Activated naive CD4-positive, alpha-beta T cell treated with anti-CD3 and anti-CD28 coated beads, Interleukin-2, amount 50 U/mL, for 72 hours (primary cell): ENCODE measurements at places on chromosomes 7 and 10. TPM values are rescaled to one million over a fixed set of nuclear protein-coding genes. Genes with fewer than 3 reads are reported as not detected.

The CDH23 gene
- 11.2 TPM for total RNA-seq

The LRRC4 gene
- total RNA-seq = not detected

The CNPY1 gene
- not detected for total RNA-seq

The BEND7 gene
- total RNA-seq = not detected

The GFRA1 gene
- total RNA-seq = 0.20 TPM

The MKI67 gene
- 367 TPM for total RNA-seq

The SMIM30 gene
- 47.9 TPM for total RNA-seq

The FEZF1 gene
- not detected for total RNA-seq

The SRGN gene
- 490 TPM for total RNA-seq

The CALML3 gene
- total RNA-seq = not detected

The C10orf62 gene
- not detected for total RNA-seq

The COL28A1 gene
- 0.09 TPM for total RNA-seq

The NPVF gene
- not detected for total RNA-seq

The CHAT gene
- not detected for total RNA-seq

The LMOD2 gene
- not detected for total RNA-seq

The TAS2R39 gene
- total RNA-seq = not detected

The LIPF gene
- total RNA-seq = not detected

The PRF1 gene
- total RNA-seq = 35.7 TPM

The STEAP1 gene
- total RNA-seq = 2.6 TPM

The SLC26A5 gene
- total RNA-seq = not detected

The SPDYE11 gene
- not detected for total RNA-seq

The NME8 gene
- total RNA-seq = not detected

The FIGNL1 gene
- total RNA-seq = 46.0 TPM

The CPA2 gene
- 0.23 TPM for total RNA-seq

The C10orf105 gene
- 0.68 TPM for total RNA-seq

The PRSS37 gene
- total RNA-seq = not detected

The HOXA9 gene
- total RNA-seq = not detected

The TEX47 gene
- not detected for total RNA-seq

The CLRN3 gene
- total RNA-seq = not detected

The ACHE gene
- total RNA-seq = not detected

The FAM25C gene
- not detected for total RNA-seq

The RNF133 gene
- total RNA-seq = not detected

The LIPK gene
- total RNA-seq = not detected

The LBX1 gene
- total RNA-seq = not detected

The GSTO2 gene
- total RNA-seq = 1.6 TPM

The MSMB gene
- not detected for total RNA-seq

The MYOZ1 gene
- total RNA-seq = not detected

The ETV1 gene
- not detected for total RNA-seq

The CCDC3 gene
- not detected for total RNA-seq
